ENCODE measurements at places on chromosomes 3 and 15. TPM values are rescaled to one million over a fixed set of nuclear protein-coding genes. Genes with fewer than 3 reads are reported as not detected.

DNA sequence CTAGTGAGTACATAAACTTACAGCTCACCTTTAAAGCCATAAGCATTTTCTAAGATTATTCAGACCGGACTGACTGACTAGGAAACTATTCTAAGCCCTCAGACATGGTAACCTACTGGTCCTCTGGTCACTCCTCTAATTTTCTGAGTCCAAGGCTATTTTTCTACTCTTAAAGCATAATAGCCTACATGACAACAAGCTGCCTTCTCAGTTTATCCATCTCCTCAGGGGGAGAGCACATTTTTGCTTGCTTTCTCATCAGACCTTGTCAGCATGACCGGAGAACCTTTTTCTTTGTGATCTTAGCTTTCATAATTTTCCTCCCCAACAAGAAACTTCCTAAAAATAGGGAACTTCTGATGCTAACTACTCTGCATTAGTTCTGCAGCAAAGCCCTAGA lies 38.4 kb downstream of the UBP1 start:
- no peak for DNase-seq

- no peak for DNase-seq
Observed at GRCh38 chr3:42892169-42892568, 13.8 kb upstream of the ZNF662 start.

- no peak for DNase-seq
Observed at GRCh38 chr15:51298620-51299019, 39.8 kb downstream of the CYP19A1 start.

- DNase-seq = no peak
Observed at GRCh38 chr3:142318331-142318730, 92.9 kb upstream of the GK5 start.

The FSIP1 gene
- 0.14 TPM for total RNA-seq

GRCh38 chr15:100308213-100308600 lies 33.6 kb downstream of the ADAMTS17 start:
- no peak for DNase-seq
